ENCODE measurements at places on chromosomes 12 and 14.

GRCh38 chr12:127690161-127690560 is 576.8 kb upstream of the TMEM132C start:
- DNase-seq: peak; percentile 31

DNA sequence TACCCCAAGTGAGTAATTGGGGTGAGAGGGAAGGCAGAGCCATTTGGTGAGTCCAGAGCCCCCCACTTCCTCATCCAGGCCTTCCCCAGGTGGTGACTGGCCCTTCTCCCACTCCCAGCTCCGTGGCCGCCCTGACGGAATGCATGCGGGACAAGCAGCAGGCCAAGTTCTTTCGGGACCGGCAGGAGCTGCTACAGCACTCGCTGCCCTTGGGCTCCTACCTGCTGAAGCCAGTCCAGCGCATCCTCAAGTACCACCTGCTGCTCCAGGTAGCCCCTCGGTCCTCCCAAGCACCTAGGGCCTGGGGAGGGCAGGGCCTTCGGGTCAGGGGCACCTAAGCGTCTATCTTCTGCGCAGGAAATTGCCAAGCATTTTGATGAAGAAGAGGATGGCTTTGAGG is 26.5 kb downstream of the PLEKHG3 start:
- no peak for DNase-seq

DNA sequence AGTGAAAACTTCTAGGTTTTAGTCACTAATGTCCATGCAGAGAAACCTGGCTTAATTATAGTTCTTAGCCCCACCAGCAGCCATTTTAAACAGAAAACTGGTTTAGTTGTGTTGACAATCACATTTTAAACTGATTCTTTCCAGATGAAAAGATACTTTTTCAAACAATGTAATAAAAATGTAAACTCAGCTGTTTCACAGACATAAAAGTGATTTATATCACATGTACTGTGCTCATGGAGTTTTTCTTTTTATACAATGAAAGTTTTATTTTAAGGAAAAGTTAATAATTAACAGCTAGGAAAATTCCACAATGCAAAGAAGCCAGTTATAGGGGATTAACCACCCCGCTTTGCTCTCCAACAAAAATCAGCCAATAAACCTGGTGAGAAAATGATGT is 129.7 kb downstream of the PAX9 start:
- no peak for DNase-seq

DNA sequence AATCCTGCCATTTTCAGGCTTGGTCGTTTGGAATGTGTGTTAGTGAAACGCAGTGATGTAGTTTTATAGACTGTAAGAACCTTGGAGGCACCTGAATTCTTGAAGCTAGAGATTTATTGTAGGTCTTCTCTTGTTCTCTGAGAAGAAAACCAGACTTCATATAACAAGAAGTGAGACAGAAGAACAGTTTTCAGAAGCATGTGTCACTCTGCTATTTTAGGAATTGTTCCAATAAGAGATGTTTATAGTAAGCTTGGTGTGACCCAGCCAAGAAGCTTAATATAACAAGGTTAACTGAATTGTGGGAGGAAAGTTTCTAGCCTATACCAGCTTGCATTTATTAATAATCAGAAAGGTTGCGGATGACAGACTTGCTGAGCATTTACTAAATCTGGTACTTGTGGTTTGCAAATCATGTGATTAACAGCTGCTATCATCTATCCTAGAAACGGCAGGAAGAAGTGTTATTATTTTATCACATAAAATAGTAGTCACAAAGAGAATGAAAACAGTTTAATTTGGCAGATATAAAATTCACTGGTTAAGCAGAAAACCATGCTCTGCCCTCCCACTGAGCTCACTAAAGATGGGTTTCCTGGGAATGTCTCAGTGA is 49.2 kb upstream of the BCAT1 start:
- no peak for DNase-seq

GRCh38 chr12:28027947-28028724 is 55.6 kb upstream of the PTHLH start:
- DNase-seq: peak; percentile 87

GRCh38 chr12:26128168-26128567 is 3.3 kb upstream of the BHLHE41 start:
- DNase-seq: no peak

GRCh38 chr14:48614003-48614402 is 938.6 kb upstream of the MDGA2 start:
- DNase-seq: no peak

GRCh38 chr12:38639625-38640024 is 265.8 kb downstream of the CPNE8 start:
- DNase-seq: no peak

DNA sequence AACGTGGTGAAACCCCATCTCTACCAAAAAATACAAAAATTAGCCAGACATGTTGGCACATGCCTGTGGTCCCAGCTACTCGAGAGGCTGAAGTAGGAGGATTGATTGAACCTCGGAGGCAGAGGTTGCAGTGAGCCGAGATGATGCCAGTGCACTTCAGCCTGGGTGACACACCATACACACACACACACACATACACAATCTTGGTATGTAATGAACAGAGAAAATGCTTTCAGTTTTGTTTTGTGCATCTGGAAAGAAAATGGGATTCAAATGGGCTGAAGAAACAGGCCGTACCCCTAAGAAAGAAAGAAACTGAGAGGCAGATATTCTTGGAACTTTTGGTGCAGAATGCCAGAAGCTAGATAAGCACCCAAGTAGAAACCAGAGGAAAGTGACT is 107.2 kb downstream of the PDE3A start:
- no peak for DNase-seq

DNA sequence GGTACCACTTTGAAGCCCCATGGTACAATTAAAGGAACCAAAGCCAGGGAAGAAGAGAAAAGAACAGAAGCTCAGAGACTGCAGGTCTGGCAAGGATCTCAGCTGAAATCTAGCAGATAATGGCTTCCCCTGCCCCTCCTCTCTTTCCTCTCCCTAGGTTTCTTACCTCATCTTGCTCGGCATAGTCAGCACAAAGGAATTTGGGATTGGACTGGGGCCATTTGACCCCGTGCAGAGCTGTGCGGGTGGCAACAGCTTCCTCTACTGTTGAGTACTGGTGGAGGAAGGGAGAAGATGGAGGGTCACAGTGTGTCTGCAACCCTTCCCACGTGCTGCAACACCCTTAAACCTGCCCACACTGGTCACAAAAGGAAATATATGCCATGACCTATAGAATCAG is 4.7 kb upstream of the CDH24 start:
- no peak for DNase-seq

- no peak for DNase-seq
Observed at GRCh38 chr12:75603475-75603874, 92.1 kb upstream of the KRR1 start.

GRCh38 chr12:84974155-84974815 is 61.7 kb upstream of the SLC6A15 start:
- DNase-seq: no peak

DNA sequence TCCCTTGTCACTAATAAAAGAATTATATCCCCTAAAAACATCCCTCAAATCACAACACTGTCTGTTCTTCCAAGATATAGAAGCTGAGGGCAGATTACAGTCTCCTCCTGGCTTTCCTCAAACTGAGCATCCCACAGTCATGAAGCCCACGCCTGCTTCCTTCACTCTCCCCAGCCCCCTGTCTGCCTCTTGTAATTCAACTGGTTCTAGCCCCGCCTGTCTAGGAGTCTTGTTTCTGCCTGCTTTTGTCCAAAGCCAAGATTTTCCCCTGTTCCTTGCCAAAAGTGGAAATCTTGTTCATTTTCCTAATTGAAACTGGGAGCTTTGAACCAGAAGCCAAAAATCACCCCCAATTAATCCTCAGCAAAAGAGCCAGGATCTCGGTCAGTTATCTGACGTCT is 35.9 kb upstream of the PWP1 start:
- DNase-seq: no peak
